ENCODE measurements at places on chromosomes 7 and 10.

GRCh38 chr7:157284229-157285014, 52.4 kb upstream of the DNAJB6 start:
- no peak for DNase-seq

GRCh38 chr10:29228562-29228961, 60.3 kb upstream of the LYZL1 start:
- no peak for DNase-seq

DNA sequence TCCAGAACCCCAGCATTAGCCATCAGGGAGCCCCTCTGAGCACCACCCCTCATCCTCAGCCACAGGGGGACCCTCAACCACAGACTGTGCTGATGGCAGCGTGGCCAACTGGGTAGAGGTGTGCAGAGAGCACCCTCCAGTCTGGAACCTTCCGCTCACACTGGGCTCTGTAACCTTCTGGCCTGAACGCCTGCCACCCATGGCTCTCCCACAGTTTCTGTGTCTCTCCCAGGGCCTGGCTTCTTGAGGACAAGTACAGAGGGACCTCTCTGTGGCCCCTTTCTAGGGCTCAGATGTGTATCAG, 503.0 kb upstream of the MGMT start:
- DNase-seq = no peak

GRCh38 chr10:93701866-93702209, 554 bp downstream of the FRA10AC1 start:
- DNase-seq = no peak

DNA sequence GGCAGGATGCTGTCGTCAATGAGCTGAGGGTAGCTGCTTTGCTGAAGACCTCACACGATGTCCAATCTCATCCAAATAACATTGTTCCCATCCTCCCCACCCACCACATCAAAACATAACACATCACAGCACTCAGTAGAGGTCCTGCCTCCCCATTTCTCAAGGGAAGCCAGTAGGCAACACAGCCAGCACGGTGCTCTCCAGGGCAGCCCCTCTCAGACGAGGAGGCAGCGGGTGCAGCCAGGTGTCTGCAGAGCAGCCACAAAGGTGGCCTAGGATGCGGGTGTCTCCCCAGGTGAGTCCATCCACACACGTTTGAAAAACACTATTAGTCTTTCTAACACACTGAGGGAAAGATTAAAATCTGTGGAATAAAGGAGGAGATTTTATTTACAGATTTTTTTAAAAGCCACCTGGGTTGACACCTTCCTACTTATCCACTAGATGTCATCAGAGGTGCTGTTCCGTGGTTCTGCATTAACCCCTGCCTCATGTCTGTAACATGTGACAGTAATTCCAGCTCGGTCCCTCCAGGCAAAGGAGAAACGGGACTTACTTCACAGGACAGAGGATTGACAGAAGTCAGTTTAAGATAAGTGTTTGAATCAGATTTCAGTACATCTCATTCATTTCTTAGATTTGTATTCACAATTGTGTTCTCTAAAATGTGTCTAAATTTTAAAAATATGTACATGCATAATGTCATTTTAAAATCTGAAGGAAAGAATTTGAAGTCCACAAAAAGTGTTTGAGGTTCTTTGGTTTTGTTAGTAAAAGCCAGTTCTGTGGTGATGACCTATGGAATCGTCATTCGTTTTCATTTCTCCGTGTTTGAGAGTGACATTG, 68.0 kb downstream of the LANCL2 start:
- DNase-seq = no peak

- DNase-seq = no peak
Measured at GRCh38 chr10:59068581-59069191, 107.8 kb upstream of the PHYHIPL start.

DNA sequence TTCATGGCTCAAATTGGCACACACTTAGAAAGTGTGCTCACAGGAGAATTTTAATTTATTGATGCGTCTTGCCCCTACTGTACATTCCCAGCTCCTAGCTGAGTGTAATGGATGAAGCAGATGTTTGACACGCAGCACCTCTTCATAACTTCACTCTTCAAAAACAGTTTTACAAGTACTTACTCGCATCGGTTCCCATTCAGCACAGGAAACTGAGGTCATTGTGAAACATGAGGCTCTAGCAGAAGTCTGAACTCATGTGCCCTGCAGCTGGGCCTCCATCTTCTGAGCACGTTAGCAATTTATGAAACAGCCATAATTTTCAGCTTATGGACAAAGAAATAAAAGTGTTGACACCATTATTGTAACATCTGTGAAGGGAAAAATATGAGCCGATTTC, 558.9 kb upstream of the MGMT start:
- DNase-seq = peak; percentile 83

DNA sequence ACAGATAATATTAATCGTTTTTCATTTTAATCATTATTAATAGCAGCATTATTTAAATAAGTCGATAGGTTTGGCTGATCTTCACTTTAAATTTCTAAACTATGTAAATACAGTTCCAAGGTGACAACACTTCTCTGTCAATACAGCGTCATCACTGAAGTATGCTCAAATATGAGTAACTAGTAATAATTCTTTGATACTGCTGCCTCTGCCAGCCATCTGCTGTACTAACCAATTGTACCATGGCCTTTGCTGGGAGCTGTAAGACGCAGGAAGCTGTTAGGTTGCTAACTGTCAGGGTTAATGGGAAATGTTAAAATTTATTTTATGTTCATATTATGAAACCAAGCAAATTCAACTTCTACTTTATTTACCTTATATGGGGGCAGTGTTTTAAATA, 1650.5 kb upstream of the LRRTM3 start:
- no peak for DNase-seq

GRCh38 chr10:88062385-88062784, 199.0 kb downstream of the PTEN start:
- DNase-seq = no peak

DNA sequence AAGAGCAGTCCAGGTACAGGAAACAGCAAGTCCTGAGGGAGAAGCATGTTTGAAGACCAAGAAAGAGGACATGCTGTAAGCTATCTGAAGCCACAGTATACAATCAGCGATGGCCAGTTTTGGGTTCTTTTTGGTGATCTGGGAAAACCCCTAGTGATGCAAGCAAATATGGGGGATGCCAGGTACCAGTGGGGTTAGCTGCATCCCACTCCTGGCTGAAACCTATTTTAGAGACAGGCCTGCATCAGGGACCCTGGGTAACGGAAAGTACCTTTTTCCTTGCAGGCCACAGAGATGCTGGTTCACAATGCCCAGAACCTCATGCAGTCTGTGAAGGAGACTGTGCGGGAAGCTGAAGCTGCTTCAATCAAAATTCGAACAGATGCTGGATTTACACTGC, 32.9 kb downstream of the AP3M1 start:
- DNase-seq = no peak

GRCh38 chr10:26714415-26715136, 17.1 kb downstream of the PDSS1 start:
- no peak for DNase-seq

DNA sequence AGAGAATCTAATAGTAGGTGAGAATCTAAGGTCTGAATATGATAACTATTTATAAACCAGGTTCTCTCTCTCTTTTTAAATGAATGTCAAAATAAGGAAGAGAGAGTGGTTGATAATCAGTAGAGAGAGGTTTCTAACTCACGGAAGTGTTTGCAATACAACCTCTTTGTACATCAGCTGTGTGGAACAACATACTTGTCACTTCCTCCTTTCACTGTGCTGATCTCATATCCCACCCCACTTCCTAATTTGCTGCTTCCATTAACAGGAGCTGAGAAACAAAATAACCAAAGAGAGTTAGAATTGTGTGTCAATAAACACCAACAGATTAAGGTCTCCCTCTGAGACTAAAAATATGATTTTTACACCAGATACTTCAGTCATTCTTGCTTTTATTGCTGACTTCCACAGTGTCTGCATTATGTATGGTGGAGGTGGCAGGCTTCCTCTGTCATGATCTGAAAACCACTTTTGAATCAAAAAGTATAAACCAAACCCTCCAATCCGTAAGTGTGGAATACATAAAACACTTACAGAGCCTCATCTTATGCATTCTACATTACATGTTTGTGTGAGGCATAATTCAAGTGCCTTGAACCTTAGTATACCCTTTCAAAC, 25.0 kb downstream of the CACUL1 start:
- DNase-seq = no peak

- DNase-seq = no peak
Measured at GRCh38 chr10:45147000-45147399, 146.3 kb downstream of the ZNF22 start.

DNA sequence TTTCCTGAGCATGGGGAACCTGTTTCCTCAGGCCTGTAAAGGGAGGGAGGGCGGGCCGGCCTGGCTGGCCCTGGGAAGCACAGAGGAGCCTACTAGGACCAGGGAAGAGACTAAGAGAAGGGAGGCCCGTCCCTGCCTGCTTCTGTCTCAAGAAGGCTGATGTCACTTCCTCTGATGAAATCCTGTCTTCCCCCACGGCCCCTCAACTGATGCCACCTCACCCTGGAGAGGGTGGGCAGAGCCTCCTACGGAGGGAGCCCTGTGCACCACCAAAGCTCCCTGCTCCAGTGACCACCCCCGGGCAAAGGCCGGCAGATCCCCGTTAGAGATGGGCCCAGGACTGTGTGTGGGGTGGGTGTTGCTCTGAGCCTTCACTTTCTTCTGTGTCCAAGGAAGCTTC, 1.0 kb upstream of the PILRA start:
- DNase-seq = no peak

DNA sequence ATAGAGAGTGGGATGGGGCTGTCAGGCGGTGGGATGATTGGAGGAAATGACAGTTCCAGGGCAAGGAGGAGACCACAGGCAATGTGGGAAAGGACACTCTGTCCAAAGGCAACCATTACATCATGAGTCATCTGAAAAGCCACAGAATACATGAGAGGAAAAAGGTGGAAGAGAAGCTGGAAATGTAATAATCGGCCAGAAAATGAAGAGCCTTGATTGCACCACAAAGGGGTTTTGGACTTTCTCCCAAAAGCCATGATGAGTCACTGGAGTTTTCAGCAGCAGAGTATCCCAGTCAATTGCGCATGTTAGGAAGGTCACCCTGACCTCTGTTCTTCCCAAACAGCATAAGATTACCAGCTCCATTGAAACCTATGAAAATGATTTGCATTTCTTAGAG, 222.0 kb downstream of the LHFPL3 start:
- DNase-seq = no peak

DNA sequence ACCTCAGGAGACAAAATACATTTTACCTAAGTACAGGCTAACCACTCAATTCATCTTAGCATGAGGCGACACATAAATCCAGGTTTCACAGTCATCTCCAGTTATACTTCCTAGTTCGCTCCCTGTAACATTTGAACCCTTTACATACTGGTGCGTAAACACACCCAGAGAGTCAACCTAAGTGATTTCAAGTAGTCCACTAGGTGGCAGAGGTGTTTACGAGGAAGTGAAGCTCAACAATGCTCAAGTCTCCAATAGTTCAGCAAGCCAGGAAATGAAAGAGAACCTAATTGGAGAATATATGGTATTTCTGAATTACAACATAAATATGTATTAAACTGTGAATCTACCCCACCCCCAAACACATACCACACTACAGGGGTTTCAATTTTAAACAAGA, 76.3 kb upstream of the ABCB5 start:
- DNase-seq = no peak

DNA sequence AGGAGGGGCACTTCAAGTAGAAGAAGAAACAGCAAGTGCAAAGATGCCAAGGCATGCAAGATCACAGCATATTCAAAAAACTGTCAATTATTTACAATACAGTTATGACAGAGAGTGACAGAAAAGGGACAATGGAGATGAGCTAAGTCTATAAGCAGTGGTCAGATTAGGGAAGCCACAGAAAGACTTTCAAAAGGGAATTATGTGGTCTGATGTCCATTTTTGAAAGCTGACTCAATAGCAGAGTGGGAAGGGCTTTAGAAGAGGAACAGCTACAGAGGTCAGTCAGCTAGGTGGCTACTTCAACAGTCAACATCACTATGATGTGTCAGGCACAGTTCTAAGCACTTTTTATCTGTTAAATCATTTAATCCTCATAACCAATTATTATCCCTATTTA, 45.2 kb upstream of the SPOCK2 start:
- DNase-seq = no peak

DNA sequence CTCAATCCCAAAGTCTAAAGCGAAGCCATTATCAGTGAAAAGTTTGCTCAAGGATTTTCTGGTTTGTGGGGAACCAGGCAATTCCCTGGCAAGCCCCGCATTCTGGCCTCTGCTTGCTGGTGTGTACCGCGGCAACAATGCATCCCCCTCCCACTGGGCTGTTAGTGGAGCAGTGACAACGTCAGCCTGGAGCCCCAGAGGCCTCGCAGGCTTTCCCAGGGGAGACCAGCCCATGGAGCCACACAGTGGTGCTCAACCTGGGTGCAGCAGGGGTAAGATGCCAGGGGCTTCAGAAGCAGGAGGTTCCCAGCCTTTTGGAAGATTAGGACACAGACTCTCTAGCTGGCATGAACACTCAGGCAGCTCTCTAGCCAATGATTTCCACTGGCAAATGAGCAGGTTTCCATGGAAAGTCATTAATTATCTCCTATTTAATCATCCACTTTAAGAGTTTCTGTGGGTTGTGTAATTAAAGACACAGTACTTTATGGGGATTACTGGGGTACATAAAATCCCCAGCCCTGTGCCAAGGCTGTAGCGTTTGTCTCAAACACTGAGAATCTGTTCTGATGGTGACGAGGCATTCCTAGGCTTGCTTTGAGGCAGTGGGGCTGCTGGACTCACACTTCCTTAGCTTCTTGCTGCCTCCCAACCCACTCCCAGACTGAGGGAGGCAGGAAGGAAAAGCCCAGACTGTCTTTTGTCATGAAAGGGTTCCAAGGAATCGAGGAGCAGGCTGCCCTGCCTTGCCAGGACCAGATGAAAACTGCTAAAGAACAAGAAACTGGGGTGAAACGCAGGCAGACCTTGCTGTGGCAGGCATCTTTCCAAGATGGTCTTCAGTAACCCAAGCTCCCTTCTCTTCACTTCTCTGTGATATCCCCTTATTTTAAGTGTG, 411.9 kb upstream of the SHH start:
- no peak for DNase-seq

DNA sequence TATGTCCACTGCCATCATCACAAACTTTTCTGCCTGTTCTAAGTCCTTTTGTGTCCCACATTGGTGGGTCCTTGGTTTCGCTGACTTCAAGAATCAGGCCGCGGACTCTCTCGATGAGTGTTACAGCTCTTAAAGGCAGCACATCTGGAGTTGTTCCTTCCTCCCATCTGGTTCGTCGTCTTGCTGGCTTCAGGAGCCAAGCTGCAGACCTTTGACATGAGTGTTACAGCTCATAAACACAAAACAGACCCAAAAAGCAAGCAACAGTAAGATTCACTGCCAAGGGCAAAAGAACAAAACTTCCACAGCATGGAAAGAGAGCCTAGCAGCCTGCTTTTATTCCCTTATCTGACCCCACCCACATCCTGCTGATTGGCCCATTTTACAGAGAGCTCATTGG, 30.2 kb downstream of the ASNS start:
- no peak for DNase-seq

GRCh38 chr10:13001041-13001886, at the start of gene CCDC3:
Gene CCDC3, minus strand, starts transcription at chr10:13001713. Its CDS starts 143 bp downstream, at chr10:13001570.
- DNase-seq = peak; percentile 64

Data from right hindlimb (tissue), 1 donor.